ENCODE measurements at places on chromosomes 12 and 14.
A peak's percentile ranks its signal among the peaks of the same experiment; 100 is the strongest.

GRCh38 chr12:113467142-113467501 is 4.5 kb downstream of the LHX5 start:
- DNase-seq, result no peak

DNA sequence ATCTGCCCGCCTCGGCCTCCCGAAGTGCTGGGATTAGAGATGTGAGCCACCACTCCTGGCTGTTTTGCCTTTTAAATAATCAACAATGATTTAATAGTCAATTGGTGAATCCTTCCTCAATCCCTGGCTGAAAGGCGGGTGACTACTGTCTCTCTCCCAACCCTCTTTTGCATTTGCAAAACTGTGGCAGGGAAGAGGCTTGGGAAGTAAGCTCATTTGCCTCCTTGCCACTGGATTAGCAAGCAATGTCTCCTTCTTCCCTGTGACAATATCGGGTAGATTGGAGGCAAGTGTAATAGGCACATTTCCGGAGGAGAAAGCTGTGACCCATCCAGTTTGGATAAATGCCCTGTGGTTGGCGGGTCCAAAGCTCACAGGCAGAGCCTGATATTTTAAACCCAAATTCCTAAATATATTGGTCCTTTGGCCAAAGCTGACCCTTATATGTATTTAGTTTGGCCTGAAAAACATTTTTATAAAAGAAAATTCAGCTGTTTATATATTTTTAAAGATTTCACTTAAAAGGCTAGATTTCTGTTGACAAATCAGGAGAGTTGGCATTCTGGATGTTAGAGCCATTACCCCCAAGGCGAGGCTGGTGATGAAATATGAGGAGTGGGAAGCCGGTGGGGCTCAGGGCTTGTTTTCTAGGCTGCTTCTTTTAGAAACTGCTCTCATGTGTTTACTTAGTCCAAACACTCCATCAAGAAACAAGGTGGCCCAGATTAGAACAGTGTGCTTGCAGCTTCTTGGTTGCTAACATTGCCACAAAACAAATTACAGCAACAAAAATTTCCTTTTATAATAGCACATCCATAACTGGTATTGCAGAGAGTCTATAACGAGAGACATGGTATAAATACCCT is 646.9 kb upstream of the TMEM132C start:
- no peak for DNase-seq

DNA sequence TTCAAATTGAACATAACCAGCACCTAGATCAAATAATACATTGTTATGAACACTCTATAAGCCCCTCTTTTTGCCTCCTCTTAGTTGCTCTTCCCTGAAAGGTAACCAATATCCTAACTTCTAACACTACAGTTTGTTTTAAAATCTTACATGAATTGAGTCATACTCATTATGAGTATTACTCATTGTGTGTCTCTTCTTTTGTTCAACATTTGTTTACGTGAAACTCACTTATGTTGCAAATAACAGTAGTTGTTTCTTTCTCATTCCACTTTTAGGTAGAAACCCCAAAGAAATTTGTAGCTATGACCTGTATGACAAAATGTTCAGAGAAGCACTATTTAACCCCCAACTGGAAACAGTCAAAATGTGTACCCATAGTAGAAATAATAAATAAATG is 6.6 kb downstream of the LRRC9 start:
- no peak for DNase-seq

- DNase-seq, result no peak
Observed at GRCh38 chr12:14567351-14568162, at the start of gene PLBD1. Gene PLBD1, minus strand, starts transcription at chr12:14567883. Its CDS starts 187 bp downstream, at chr12:14567696.

DNA sequence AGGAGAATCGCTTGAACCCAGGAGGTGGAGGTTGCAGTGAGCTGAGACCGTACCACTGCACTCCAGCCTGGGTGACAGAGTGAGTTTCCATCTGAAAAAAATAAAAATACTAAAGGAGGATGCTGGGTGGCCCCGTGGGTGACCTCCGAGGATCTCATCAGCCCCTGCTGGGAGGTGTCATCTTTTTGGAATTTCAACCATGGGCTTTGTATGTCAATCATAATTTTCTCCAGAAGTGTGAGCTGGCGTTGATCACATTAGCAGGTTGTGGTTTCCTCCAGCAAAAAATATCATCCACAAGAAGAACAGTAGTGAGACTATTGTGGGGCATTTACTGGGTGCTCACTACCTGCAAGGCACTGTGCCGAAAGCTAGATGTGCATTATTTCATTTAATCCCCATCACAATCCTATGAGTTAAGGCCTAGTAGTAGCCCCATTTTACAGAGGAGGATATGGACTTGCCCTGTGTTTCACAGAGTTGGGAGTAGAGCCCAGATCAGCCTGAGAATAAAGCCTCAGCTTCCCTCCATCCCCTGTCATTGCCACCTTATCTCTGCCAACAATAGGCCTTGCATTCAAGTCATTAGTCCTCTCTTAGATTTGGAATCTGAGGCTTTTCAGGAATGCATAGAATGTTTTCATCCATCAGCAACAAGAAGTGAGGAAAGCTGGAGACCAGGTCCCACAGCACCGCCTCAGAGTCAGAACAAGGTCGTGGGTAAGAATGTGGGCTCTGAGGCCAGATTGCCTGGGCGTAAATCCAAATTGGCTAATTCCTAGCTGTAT is 39.8 kb downstream of the SVOP start:
- peak; percentile 17 for DNase-seq

- DNase-seq, result no peak
Observed at GRCh38 chr14:102962111-102962627, 39.7 kb downstream of the AMN start.

DNA sequence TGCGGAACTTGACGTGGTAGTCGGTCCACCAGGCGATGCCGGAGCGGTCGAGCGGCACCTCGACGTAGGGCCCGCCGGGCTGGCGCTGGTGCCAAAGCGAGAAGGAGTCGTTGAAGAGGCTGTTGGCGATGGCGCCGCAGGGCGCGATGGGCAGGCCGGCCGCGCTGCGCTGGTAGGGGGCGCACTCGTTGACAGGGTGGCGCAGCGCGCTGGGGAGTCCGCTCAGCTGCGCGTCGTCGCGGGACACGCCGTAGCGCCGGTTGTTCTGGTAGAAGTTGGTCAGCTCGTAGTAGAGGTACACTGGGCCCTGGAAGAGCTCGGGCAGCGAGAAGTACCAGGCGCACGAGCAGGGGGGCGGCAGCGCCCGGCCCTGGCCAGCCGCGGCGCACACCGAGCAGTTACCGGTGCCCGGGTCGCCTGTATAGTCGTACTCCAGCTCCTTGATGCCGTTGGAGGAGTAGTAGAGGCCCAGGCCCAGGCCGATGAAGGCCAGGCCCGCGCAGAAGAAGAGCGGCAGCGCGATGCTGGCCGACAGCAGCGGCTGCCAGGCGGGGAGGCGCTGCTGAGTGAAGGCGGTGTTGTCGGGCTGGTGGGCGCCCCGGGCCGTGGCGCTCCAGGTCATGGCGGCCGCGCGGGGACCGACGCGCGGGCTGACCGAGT is 482 bp downstream of the TMEM30B start:
- DNase-seq, result no peak

DNA sequence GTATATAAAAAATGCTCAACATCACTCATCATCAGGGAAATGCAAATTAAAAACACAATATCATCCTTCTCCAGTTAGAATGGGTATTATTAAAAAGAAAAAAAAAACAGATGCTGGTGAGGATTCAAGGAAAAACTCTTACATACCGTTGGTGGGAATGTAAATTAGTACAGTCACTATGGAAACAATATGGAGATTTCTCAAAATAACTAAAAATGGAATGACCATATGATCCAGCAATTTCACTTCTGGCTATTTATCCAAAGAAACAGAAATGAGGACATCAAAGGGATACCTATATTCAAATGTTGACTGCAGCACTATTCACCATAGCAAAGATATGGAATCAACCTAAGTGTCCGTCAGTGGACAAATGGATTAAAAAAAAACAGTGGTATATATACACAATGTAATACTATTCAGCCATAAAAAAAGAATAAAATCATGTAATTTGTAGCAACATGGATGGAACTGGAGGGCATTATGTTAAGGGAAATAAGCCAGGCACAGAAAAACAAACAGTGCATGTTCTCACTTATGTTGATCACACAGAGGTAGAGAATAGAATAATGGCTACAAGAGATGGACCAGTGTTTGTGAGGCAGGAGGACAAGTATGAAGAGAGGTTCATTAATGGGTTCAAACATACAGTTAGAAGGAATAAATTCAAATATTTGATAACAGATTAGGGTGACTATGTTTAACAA is 14.4 kb upstream of the PRR4 start:
- no peak for DNase-seq

DNA sequence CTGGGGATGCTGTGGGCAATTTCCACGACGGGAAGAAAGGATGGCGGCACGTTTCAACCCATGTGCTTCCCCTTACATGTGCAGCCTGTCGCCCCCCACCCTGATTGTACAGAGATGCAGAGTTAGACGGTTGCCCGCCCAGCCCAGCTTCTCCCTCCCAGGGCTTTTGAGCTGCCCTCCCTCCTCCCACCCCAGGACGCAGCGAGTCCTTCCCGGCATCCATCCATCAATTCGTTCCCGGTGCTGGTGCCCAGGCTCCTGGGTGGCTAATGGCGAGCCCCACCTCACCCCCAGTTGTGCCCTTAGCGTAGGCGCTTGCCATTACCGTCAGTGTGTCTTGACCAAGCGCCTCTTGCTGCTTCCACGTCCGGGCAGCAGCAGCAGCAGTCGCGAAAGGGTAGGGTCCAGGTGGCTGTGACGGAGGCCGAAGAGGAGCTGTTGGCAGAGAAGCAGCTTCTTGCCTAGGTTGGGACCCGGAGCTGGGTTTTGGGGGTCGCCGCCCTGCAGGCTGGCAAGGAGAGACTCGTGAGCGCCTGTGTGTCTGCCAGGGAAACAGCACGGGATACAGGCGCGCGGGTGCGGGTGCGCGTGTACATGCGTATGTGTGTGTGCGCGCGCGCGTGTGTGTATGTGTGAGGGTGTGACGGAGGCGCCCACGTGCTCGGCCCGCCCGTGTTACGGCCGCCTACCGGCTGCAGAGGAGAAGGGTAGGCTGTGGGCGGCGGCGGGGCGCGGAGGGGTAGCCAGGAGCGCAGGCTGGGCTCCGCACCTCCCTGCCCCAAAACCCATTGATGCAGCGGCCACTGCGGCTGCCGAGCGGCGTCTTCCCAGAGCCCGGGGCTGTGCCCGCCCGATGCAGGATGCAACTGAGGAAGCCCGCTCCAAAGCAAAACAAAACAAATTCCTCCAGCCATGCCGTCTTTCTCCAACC is at the start of gene SLC6A15:
SLC6A15 (minus strand) TSS at position 602 of the 931 bp plus-strand sequence. CDS start 20,679 bp downstream, outside the sequence.
- DNase-seq, result peak; percentile 20

DNA sequence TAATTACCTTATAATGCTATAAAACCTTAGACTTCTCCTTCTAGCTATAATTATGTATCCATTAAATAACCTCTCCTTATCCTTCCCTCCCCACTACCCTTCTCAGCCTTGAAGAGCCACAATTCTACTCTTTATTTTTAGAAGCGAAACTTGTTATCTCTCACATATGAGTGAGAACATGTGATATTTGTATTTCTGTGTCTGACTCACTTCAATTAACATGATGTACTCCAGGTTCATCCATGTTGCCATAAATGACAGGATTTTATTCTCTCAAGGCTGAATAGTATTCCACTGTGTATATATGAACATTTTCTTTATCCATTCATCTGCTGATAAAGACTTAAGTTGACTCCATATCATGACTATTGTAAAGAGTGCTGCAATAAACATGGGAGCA is 485.6 kb downstream of the FLRT2 start:
- no peak for DNase-seq

GRCh38 chr14:60275932-60276331 is 26.9 kb downstream of the PPM1A start:
- DNase-seq, result no peak

DNA sequence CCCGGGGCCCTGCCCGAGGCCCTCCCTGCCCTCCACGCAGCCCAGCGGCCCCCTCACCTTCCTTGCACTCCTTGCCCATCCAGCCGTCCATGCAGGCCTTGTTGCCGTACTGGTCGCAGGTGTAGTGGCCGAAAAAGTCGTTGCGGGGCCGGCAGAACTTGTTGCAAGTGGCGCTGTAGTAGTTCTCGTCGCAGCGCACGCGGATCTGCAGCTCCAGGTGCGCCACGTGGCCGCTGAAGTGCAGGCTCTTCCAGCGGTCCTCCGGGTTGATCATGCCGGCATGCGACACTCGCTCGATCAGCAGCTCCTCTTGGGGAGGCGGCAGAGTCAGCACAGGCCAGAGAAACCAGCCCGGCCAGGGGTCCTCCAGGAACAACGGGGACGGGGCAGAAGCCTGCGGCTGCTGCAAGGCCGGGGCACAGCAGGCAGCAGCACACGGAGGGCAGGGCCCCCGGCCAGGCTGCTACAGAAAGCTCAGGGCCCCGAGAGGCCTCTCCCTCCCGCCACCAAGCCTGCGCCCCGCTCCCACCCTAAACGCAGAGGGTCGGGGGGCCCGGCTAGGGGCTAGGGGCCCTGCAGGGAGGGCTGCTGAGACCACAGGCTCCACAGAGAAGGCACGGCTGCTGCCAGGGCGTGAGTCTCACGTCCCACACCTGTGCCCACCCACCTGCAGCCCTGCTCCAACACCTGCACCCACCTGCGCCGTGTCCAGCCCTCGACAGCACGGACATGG is 12.7 kb downstream of the JAG2 start:
- no peak for DNase-seq

DNA sequence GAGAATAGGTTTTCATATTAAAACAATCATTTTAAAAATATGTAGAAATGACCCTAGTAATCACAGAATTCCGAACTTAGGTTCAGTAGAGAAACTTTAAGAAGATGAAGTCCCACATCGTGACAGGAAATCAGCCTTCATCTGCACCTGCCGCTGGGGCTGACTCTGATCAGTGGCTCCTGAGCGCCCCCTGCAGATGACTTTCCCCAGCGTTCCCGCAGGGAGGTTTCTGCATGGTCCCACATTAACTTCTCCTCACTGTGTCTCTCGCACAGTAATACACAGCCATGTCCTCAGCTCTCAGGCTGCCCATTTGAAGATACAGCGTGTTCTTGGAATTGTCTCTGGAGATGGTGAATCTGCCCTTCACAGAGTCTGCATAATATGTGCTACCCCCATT is 1131.1 kb downstream of the TMEM121 start:
- DNase-seq, result no peak

- peak; percentile 17 for DNase-seq
Observed at GRCh38 chr12:86710109-86710508, 453.9 kb upstream of the MGAT4C start.

DNA sequence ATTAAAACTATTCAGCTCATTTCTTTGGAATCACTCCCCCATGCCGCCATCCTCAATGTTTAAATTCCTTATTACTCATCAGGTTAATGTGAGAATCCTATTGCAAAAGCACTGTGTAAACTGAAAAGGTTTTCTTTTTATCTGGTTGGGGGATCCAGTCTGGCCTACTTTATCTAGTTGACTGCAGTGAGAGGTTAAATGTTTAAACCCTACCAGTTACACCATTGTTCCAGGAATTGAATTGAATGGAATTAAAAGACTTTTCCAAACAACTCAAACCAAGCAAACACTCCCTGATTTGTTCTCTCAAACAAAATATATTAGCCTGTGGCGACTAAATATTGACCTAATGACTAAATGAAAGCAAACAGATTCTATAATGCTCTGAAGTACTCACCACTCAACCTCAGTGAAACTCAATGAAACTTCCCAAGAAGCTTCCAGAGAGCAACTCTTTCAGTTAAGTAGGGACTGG is 100.5 kb downstream of the VEZT start:
- peak; percentile 95 for DNase-seq
